ENCODE measurements at places on chromosomes 4 and X.

DNA sequence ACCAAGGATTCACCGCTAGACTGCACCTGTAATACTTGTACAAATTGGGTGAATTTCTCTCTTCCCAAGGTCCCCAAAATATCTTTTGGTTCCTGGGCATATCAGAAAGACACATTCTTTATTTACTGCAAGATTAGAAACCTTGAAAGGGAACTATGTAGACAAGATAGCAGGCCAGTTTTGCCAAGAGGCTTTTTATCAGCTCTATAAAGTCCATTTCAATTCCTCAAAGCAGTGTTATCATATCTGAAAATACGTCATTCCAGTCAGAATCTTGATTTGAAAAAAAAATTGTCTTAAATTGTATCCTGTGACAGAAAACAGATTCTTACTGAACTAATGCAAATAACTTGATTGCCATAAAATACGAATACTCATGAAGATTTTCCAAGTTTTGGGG lies 37.0 kb upstream of the NSG1 start:
- H3K4me3 ChIP-seq: no peak overlapping the region
- no peaks in the 10 kb centered on the region for H3K4me1 ChIP-seq
- peaks cover 32% of the 10 kb centered on the region for H3K27me3 ChIP-seq
- no peak overlapping the region for H3K27ac ChIP-seq
- no peak for DNase-seq

DNA sequence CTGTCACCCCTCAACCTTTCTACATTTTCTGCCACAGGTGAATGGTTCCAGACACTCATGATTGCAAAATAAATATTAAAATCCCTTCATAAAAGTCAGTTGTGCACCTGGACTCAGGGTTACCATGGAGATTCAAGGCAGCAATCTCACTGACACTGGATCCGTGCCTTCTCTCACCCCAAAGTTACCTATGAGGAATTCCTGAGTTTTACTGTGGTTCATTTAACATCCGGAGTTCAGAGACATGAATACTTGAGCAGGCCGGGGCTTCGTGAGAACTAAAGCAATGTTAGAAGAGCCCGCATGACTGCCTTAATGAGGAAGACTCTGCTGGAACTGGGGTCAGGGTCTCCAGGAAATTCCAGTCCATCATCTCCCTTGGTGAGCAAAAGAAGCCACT lies 12.5 kb upstream of the CLNK start:
- no peaks in the 10 kb centered on the region for H3K4me1 ChIP-seq
- H3K36me3 ChIP-seq: no peaks in the 10 kb centered on the region
- DNase-seq: no peak
- peaks cover 10% of the 10 kb centered on the region for H3K27me3 ChIP-seq
- H3K4me3 ChIP-seq: no peak overlapping the region
- no peak overlapping the region for H3K27ac ChIP-seq

DNA sequence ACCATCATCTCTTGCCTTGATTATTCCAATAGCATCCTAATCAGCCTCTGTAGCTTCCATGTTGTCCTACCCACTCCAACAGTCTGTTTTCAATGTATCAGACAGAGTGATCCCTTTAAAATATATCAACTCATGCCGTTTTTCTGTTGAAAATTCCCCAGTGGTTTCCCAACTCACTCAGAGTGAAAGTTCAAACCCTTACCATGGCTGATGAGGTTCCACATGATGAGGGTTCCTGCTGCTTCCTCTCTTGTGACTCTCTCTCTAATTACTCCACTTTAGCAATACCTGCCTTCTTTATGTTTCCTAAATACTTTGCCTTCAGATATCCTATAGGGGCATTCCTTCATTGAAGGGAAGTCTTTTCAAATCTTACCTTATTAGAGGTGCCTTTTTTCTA lies 334.7 kb downstream of the PPP1R2C start:
- no peaks in the 10 kb centered on the region for H3K4me1 ChIP-seq
- H3K36me3 ChIP-seq: no peaks in the 10 kb centered on the region
- H3K27ac ChIP-seq: no peak overlapping the region
- H3K4me3 ChIP-seq: no peak overlapping the region
- DNase-seq: no peak

GRCh38 chr4:5371415-5372190 lies 320.3 kb downstream of the STK32B start:
- H3K27me3 ChIP-seq: peaks cover 11% of the 10 kb centered on the region
- no peaks in the 10 kb centered on the region for H3K36me3 ChIP-seq
- H3K4me3 ChIP-seq: no peak overlapping the region
- H3K27ac ChIP-seq: no peak overlapping the region

GRCh38 chr4:6938647-6939271 lies 29.1 kb downstream of the TBC1D14 start:
- no peak overlapping the region for H3K4me3 ChIP-seq
- H3K4me1 ChIP-seq: peaks cover 44% of the 10 kb centered on the region
- H3K27ac ChIP-seq: peak overlapping the region; percentile 51
- no peaks in the 10 kb centered on the region for H3K27me3 ChIP-seq
- DNase-seq: peak; percentile 46
- H3K36me3 ChIP-seq: no peaks in the 10 kb centered on the region

DNA sequence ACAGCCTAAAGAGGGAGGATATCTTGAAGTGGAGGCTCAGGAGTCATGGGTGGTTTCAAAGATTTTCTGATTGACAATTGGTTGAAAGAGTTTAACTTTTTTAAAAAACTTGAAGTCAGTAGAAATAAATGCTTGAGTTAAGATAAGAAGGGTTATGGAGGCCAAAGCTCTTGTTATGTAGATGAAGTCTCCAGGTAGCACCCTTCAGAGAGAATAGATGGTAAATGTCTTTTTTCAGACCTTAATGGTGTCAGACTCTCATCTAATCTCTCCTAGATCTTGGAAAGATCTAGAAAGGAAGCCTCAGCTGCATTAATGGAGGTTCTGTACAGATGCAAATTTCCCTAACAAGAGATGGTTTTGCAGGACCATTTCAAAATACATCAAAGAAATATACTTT lies 6.8 kb upstream of the CHIC1 start:
- no peaks in the 10 kb centered on the region for H3K4me1 ChIP-seq
- H3K4me3 ChIP-seq: no peak overlapping the region
- no peaks in the 10 kb centered on the region for H3K36me3 ChIP-seq
- no peak overlapping the region for H3K27ac ChIP-seq
- no peaks in the 10 kb centered on the region for H3K27me3 ChIP-seq

GRCh38 chr4:100366213-100366612 lies 151.6 kb downstream of the EMCN start:
- H3K27ac ChIP-seq: no peak overlapping the region
- DNase-seq: no peak
- no peak overlapping the region for H3K4me3 ChIP-seq
- no peaks in the 10 kb centered on the region for H3K4me1 ChIP-seq
- no peaks in the 10 kb centered on the region for H3K36me3 ChIP-seq

DNA sequence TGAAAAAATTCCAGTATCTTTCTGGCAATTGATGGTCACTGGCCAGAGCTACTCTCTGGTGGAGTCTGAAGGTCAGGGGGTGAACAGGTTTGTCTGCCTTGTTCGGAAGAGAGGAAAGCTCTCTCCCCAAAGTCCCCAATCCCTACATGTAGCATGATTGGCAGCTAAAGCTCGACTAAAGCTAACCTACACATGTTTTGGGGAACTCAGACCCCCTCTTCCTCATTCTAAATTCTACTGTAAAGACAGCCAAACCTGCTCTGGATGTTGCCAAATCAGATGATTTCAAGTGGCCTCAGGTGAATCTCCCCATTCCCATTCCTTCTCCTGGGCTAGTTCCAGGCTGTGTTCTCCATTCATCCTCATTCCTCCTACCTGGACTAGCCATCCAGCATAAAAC lies 84.1 kb downstream of the MSN start:
- H3K36me3 ChIP-seq: no peaks in the 10 kb centered on the region
- no peak for DNase-seq
- H3K4me1 ChIP-seq: no peaks in the 10 kb centered on the region
- H3K4me3 ChIP-seq: no peak overlapping the region
- H3K27ac ChIP-seq: no peak overlapping the region
- H3K27me3 ChIP-seq: no peaks in the 10 kb centered on the region
